ENCODE measurements at places on chromosomes 3 and 15. TPM values are rescaled to one million over a fixed set of nuclear protein-coding genes. Genes with fewer than 3 reads are reported as not detected.

DNA sequence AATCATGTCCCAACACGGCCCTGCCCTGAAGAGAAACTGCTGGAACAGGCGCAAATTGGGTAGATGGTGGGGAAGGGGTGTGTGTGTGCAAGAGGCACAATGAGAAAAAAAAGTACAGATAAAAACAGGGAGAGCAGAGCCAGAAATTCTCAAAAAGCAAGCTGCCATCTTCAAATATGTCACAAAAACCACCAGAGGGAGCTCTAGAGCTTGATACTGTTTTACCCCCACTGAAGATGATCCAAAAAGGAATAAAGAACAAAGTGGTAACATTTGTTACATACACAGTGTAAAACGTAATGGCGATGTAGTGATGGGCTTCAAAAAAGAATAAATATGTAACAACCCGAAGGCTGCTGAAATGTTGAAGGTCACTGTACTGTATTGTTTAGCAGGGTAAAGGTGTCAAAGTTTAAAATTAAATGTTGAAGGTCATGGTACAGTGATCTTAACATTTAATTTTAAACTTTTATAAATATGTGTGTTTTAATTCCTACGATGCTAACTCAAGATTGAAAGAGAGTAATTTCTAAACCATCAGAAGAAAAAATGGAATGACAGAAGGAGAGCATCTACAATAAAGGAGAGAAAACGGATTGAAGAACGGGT lies 6.0 kb downstream of the SNRPA1 start:
- no peak for DNase-seq

DNA sequence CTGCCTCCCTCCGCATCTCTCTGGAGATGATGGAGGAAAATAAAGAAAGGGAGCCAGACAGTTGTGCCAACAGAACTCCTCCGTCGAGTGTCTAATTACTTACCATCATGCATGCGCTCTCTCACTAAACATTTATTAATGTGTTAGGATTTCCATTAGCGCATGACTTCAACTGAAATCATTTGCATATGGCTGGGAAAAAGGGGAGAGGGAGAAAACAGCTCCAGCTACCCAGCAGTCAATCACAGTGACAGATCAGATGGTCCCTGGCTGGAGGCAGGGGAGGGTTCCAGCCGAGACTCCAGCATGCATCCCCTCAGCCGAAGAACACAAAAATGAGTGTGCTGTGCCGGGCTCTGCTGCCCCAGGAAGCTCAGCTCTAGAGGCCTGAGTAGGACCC lies 6.8 kb upstream of the RHO start:
- peak; percentile 89 for DNase-seq

- no peak for DNase-seq
Observed at GRCh38 chr3:141343077-141343476, 25.2 kb upstream of the ZBTB38 start.

- no peak for DNase-seq
Observed at GRCh38 chr3:106302451-106303221, 433.8 kb upstream of the CBLB start.

DNA sequence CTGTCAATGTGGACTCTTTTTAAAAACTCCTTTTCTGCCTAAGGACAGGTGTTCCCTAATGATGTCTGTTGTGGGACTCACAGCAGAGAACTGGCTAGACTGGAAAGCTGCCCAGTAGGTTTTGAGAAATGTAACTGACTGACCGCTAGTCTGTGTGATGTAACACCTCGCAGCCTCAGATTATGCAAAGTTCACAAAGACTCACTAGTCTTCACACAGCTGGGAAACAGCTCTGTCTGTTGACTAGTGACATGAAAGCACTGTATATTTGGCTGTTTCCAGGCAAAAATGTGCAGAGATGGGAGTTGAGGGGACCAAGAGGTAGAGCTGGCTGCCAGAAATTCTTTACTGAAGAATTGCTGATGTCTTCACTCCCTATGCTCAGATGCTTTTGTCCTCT lies 10.3 kb downstream of the PDZRN3 start:
- DNase-seq = peak; percentile 44

- DNase-seq = no peak
Observed at GRCh38 chr15:77119446-77119845, 48.5 kb upstream of the TSPAN3 start.

GRCh38 chr3:12148183-12148940 lies 10.3 kb downstream of the TIMP4 start:
- peak; percentile 83 for DNase-seq

DNA sequence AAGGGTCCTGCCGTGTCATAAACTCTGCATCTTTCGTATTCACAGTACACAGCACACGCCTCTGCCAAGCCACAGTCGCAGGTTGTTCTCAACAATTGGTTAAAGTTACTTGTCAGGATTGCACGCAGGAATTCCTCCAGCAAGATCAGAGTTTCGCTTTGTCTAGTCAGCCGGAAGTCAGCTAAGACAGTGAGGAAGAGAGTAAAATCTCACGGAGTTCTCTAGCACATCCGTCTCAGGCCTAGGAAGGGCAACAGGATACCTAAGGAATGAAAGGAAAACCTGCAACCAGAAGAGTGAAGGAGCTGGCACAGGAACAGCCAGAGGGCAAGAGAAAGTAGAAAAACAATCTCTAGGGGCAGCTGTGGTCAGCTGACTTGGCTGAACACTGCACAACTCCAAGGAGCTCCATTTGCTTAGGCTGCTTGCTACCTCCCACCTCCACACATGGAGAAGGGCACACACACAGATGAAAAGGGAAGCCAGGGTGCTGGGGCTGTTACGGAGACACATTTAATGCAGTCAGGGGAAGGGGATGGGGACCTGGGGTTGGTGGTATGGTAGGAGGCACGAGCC lies 23.7 kb downstream of the RORA start:
- DNase-seq = no peak

DNA sequence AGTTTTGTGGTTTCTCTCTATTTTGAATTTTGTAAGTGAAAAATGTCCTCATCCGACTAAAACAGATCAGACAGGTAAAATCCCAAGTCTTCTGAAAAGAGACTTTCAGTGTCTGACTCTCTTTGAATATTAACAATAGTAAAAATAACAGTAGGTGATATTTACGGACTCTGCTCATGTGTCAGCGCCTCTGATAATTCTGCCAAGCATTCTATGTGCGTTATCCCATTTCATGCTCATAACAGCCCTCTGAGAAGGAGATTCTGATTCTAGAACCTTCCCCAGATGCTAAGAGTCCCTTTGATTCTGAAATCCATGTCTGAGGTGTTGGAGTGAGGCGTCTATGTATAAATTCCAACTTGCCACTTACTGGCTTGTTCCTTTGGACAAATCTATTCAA lies 282.8 kb downstream of the FEZF2 start:
- DNase-seq = no peak

DNA sequence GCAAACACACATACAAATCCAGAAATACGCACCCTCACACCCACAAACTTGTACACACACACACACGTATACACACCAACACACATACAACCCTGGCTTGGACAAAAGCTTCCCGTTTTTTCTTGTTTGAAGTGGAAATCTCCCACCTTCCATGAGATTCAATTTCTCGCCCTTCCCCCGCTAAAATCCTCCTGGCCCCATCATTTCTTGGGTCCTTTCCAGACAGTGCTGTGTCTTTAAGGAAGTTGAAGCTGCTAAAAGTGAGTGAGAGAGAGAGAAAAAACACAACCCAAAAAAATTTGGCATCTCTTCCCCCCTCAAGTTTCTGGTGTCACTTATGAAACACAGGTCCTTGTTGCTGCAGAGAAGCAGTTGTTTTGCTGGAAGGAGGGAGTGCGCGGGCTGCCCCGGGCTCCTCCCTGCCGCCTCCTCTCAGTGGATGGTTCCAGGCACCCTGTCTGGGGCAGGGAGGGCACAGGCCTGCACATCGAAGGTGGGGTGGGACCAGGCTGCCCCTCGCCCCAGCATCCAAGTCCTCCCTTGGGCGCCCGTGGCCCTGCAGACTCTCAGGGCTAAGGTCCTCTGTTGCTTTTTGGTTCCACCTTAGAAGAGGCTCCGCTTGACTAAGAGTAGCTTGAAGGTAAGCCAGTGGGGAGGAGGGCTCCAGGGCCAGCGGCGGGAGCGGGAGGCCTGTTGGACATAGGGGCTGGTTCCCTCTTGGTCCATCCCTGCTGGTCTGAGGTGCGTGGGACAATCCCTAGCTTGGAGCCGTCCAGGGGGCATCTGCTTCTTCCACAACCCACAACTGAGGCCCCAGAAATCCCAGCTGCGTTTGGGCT lies at the start of gene ISLR:
Gene ISLR (plus strand): TSS at position 331 of the 839 bp plus-strand sequence. CDS start 1,149 bp downstream, outside the sequence.
- DNase-seq = peak; percentile 96

DNA sequence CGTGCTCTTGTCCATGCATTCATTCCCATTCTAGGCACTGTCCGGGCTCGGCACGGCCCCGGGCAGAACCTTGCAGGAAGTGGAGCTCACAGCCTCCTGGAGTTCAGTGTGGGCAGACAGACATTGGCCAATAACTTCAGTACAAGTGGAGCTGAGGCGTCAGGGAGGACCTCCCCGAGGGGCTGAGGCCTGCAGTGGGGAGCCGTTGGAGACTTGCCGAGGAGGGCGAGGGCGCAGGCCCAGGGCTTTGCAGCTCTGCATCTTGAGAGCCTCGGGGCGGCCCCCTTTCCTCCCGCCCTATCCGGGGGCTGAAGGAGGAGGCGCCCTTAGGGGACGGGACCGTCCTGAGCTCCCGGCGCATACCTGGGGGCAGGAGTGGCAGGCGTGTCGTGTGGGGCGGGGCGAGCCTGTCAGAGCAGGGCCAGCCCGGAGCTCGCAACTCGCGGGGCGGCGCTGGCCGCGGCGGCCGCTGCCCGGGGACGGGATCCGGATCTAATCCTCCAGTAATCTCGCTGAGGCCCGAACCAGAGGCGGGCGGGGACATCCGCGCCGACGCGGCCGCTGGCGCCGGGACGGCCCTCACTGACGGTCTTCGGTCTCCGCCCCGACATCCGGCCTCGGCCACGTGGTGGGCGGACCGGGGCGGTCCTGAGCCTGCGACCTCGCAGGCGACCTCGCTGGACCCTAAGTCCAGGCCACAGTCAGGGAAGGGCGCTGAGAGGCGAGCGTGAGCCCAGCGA lies at the start of gene ACY1:
Gene ACY1 (plus strand): TSS at position 698 of the 740 bp plus-strand sequence. CDS start 530 bp downstream, outside the sequence.
- peak; percentile 78 for DNase-seq

DNA sequence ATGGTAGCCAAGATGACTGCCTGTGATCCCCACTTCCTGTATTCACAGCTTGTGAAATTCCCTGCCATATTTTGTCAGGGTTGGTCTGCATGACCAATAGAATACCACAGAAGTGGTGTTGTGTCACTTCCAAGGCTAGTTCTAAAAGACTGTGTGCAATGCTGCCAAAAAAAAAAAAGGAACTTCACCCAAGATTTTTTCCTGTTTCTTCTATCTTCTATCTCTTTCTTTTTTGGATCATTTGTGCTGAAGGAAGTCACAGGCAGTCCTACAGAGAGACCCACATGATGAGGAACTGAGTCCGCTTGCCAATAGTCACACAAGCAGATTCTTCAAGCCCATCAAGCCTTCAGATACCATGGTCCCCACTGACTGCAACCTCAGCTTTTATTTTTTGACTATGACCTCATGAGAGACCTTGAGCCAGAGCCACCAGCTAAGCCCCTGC lies 18.1 kb upstream of the RAF1 start:
- no peak for DNase-seq

DNA sequence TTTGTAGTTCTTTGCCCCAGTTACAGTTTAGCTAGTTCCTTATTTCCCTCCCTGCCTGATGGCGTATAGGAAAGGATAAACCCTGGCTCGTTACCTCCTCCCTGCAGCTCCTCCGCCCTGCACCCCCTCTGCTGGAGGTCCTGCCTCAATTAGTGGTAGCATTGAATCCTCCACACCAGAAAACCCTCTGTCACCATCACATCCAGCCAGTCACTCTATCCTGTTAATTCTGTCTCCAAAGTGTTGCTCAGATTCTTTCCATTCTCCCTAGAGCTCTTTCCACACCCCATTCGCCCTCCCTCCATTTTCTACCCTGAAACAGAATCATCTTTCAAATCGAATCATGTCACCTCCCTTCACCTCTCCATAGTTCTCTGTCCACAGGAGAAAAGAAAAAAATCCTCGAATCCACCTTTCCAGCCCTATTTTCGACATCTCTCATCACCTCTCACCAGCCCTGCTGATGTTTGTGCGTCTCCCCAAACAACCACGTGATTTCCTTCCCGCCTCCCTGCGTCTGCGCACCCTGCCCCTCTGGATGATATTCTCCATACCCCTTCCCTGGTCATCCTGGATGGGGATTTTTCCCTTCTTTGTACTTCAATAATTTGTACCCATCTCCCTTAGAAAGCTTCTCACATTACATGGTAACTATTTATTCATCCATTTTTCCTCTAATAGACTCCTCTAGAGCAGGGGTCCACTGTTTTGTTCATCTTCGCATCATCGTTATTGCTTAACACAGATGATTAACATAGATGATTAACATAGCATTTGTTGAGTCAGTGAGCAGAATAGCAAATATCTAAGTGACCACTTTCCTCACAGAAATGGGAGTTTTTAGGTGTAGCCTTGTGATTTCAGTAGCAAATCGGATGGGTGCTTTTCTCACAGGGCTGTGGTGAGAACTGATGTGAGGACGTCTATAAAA lies 37.1 kb downstream of the MAP3K13 start:
- no peak for DNase-seq

- no peak for DNase-seq
Observed at GRCh38 chr3:95899911-95900310, 914.5 kb upstream of the EPHA6 start.

DNA sequence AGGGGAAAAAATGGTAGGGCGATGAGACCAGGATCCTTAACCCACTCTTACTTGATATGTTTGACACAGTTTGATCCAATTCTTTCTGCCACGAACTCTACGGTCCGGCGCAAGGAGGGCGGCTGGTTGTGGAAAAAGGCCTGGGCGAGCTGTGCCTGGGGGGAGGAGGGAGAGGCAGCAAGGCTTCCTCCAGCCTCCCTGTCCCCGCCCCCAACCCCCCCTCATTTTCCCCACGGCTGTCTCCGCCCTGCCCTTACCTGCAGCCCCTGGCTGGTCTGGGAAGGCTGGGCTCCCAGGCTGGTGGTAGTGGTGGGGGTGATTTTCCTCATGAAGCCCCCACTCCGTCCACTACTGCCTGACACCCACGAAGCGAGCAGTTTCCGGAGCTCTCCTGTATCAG lies 8.0 kb downstream of the CDAN1 start:
- DNase-seq = no peak

- DNase-seq = no peak
Observed at GRCh38 chr15:92553317-92553716, 102.3 kb downstream of the FAM174B start.

GRCh38 chr3:16810593-16811367 lies 74.0 kb upstream of the PLCL2 start:
- no peak for DNase-seq

DNA sequence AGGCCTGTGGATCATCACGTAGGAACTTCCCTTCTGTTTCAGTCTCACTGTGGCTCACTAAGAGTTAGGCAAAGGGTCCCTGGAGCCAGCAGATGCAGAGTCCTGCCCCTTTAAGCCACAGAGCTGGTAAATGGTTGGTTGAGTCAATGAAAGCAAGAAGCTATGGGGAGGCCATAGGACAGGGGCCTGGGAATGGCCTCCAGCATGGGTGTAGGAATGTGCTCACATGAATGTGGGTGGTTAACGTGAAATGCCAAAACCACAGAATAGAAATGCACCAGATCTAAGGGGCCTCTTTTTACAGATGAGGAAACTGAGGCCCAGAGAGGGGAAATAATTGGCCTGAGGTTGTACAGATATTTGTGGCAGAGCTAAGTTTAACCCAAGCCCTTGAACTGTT lies 150.3 kb downstream of the TLE3 start:
- no peak for DNase-seq

Gene GRK7
- total RNA-seq = 0.10 TPM

Gene DNAH12
- 2.1 TPM for total RNA-seq

Gene ABHD10
- total RNA-seq = 46.2 TPM

Gene DPPA2
- not detected for total RNA-seq

Gene THRB
- total RNA-seq = 18.1 TPM

Gene CTDSPL
- 39.3 TPM for total RNA-seq

Gene OR4F15
- total RNA-seq = not detected

Gene CHRNA7
- total RNA-seq = 1.6 TPM

Gene CCR5
- 0.10 TPM for total RNA-seq
